Fibroblast of gingiva (primary cell): ENCODE measurements at places on chromosomes 3 and 15.

DNA sequence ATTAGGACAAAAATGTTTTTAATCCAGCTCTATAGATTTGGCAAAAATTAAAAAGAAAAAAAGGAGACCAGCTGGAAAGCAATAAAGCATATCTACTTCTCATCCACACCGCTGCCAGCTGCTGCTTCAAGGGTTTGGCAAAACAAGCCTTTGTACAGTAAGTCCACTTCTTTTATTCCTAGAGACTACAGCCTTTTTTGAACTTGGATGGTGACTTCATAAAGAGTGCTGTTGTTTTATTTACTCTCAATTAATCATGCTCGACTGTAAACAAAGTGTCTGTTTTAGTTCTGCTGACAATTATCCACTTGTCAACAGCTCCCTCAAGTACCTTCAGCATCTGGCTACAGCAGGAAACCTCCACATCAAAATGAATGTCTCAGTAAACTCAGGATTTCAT lies 12.3 kb upstream of the FOXB1 start:
- no peak for DNase-seq

DNA sequence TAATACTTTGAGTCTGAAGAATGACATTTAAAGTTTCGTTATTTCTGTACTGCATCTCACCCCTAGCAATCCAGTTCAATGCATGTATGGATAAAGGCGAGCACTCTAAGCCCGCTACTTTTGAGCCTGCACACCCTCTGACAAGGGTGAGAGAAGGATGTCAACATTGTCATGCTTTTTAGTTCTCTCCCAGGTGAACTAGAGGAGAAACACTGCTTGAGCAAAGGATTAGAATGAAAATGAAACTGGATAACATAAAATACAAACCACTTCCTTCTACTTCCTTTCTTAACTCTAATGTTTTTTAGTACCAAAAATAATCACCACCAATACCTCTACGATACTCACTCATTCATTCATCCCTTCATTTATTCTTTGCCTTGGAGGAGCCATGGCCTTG lies 588.7 kb upstream of the NR2F2 start:
- no peak for DNase-seq

GRCh38 chr3:122515020-122515468 lies 305 bp upstream of the KPNA1 start:
- no peak for DNase-seq

DNA sequence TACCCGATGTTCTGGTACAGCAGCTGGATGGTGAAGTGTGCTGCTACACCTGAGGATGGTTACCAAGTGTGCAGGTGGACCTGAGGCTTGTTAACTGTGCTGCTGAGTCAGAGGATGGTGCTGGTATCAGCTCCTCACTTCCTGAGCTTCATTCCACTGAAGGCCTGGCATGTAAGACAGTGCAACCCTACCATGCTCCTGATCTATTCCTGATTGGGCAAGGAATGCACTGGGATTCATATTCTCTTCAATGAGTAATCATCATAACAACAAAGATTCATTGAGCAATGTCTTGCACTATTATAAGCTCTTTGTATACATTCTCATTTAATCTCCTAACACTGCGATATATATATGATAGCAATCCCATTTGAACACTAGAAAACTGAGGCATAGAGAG lies 62.9 kb upstream of the THSD4 start:
- peak; percentile 78 for DNase-seq

GRCh38 chr3:43054754-43055153 lies 51.1 kb downstream of the POMGNT2 start:
- DNase-seq = no peak

DNA sequence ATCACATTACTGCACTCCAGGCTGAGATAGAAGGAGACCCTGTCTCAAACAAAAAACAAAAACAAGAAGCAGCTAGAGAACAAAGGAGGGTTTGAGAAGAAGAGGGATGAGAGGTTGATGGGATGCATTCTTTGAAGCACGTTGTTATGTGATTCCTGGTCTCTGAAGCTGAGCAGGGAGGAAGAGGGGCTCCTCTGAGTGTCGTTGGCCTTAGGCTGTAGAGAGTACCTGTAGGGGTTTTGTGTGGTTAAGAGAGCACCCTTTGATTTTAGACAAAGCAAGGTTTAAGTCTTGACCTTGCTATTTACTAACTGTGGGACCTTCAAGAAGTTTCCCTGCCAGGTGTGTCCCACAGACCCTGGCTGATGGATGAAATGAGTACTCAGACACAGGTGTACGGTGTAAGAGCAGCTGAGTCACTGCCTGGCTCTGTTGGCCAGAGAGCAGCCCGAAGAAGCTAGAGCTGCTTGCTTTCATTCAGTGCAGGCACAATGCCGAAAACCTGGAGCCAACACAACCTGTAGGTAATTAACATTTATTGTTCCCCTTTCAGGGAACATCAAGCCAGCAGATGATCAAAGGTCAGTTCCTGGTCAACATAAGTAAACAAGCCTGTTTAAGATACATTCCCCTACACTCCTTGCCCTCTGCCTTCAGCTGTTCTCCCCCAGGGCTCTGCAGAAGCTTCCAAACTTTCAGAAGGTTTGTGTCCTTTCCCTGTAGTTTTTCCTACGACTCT lies 67.2 kb downstream of the LRRK1 start:
- DNase-seq = no peak

DNA sequence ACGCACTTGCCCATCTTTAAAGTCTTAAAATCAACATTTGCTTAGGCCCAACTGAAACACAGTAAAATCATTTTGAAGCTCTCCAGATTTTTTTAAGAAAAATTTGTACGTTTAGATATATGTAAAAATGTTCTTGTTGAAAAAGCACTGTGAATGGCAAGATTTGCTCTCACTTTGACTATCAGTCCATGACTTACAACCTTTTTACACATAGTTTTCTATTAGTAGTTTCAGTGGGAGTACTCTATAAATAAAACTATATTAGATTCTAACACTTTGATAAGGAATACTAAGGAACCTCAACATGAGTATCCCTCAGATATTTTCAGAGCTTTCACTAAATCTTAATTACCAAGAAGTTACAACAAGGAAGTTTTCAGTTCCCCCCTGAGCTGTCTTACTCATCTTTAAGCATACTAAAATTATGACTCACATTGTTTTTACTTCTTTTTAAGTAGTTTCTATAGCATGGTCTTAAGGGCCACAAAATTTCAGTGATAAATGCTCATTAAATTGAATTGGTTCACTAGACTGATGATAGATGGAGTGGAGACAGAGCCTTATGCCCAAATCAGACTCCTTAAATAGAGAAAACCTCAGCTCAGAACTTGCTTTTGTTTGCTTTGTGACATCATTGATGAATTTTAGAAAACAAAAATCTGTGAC lies 31.6 kb upstream of the RAP2B start:
- peak; percentile 36 for DNase-seq

DNA sequence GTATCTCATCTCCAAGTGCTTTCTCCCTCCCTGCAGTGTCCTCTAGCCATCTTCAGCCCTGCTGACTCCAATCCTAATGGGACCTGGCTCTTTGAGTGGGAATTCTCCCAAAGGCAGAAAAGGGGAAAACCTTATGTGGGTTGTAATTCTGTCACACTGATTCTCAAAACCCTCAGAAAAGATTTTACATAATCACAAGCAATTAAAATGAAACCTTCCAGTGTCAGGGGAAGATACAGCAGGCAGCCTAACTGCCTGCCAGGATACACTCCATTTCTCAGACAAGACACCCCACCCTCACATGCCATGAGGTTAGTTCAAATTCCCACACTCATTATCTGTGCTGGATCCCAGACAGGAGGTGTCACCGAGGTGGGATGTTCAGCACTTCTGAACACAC lies 121.4 kb downstream of the RFTN1 start:
- DNase-seq = no peak

DNA sequence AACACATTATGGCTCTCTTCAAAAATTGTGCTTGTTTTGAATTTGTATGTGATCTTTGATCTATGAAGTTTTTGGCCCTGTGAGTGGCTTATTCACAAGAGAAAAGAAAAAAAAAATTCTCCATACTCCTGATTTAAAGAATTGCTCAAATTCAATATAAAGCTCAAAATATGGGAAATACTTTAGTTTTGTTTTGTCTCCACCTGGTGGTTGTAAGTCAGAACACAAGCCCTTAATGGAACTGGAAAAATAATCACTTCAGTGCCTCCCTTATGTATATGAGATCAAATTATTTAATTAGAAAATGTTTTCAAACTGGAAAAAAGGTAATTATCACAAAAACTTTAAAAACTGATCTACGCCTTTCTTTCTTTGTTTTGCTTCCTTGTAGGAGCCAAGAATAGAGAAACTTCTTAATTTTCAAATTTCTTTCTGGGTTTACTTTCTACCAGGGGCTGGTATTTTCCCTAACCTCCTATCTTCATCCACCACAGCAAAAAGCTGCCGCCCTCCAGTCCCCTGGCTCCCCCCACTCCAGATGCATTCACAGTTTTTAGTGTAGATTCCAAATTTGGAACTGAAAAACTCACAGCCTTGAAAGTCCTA lies 50.6 kb downstream of the SERP1 start:
- peak; percentile 29 for DNase-seq

- no peak for DNase-seq
These were observed 144.7 kb upstream of the ARRDC4 start for GRCh38 chr15:97815835-97816234.

DNA sequence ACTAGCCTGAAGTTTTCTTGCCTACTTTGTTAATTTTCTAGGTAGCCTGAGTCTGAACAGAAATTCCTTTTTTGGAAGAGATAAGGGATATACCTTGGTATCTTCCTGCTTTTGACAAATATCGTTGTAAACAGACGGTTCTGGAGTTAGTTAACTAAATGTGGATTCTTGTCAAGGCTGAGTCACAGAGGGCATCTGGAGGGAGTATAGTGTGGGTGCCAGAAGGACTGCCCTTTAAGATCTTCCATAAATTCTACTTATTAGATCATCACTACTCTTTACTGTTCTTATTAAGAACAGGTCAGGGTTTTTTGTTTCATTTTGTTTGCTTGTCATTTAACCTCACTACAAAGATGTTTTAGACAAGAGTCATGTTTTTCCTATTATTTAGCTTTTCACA lies 125.3 kb upstream of the SKOR1 start:
- peak; percentile 31 for DNase-seq

DNA sequence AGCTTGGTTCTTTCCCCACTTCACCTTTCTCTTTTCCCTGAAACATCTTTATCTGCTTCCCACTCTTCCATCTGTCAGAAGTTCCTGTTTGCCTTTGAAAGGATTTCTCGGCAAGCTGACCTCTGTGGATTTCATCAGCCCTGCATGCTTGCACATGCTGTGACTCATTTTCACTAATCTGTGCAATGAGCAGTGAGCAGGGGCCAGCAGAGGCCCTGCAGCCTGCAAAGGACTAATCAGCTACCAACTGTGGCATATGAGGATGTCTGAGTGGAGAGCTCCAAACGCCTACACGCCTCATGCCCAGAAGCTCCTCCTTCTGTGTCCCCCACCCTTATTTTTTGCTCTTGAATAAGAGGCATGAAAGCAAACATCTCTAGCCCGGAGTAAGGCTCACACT lies 333.0 kb upstream of the SEMA6D start:
- peak; percentile 83 for DNase-seq

GRCh38 chr15:77695961-77696582 lies 63.4 kb upstream of the LINGO1 start:
- no peak for DNase-seq

DNA sequence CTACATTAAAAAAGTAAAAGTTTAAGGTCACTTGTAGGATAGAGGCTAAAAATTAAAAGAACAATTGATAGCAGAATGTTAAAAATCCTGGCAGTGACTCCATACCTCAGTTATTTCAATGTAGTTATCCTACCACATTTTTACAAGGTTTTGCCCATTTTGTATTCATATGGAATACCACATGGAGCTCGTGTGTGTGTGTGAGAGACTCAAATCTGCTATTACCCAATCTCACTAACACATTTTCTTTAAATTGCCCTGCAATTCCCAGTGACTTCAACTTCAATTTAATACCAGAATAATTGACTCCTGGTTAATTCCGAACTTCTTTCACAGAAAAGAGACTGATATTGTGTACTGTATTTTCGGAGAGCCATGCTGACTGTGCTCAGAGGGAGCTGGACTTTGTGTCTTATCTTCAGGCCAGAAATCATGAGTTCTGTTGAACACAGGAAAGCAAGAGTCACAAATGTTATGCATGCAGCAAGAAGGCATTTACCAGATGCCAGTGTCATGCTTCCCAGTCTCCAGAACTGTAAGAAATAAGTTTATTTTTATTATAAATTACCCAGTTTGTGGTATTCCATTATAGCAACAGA lies 529.0 kb upstream of the NECTIN3 start:
- no peak for DNase-seq

DNA sequence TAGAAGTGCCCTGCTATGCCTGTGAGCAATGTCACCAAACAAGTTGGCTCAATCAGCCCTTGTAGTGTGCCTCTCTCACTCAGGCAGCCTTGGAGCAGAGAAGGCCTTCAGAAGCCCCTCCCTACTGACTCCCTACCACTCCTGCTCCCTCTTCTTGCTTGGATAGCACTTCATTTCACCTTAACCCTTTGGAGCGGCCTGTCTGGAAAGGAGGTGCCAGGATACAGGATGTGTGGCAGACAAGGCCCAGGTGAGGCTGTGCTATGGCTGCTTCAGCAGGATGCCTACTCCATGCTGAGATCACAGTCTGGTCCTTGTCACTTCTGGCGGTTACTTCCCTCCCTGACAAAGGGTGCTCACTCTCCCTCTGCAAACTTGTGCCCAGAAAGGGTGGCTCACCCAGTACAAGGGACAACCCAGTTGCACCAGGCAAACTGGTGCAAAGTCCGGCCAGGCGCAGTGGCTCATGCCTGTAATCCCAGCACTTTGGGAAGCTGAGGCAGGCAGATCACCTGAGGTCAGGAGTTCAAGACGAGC lies 1.1 kb downstream of the MON1A start:
- DNase-seq = no peak

GRCh38 chr3:154022606-154023005 lies 98.6 kb upstream of the ARHGEF26 start:
- peak; percentile 12 for DNase-seq

GRCh38 chr15:55637086-55637485 lies 48.9 kb upstream of the PYGO1 start:
- no peak for DNase-seq

GRCh38 chr3:8868996-8869395 lies 94.3 kb downstream of the RAD18 start:
- DNase-seq = no peak

- no peak for DNase-seq
These were observed 23.7 kb upstream of the NECTIN3 start for GRCh38 chr3:111047812-111048435.

- no peak for DNase-seq
These were observed 17.5 kb downstream of the ABI3BP start for GRCh38 chr3:100975714-100976113.

DNA sequence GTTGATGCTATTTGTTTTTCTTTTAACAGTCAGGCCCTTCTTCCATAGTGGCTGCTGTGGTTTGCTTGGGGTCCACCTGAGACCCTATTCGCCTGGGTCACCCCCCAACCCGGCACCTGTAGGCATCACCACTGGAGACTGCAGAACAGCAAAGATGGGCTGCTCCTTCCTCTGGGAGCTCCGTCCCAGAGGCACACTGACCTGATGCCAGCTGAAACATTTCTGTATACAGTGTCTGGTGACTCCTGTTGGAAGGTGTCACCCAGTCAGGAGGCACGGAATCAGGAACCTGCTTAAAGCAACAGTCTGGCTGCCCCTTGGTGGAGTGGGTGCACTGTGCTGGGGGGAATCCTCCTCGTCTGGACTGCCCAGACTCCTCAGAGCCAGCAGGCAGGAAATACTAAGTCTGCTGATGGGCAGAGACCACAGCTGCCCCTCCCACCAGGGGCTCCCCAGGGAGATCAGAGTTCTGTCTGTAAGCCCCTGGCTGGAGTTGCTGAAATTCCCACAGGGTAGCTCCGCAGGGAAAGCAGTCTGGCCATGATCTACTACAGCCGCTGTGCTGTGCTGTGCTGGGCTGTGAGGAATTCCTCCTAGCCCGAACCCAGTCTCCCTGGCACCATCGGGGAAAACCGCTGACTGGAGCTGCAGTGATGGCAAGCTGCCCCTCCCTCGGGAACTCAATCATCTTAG lies 248.2 kb downstream of the TBC1D5 start:
- DNase-seq = no peak
